ENCODE measurements at places on chromosomes 13 and 19.
A peak's percentile ranks its signal among the peaks of the same experiment; 100 is the strongest.

- DNase-seq: no peak
Observed at GRCh38 chr19:39347332-39348164, 5.3 kb downstream of the SAMD4B start.

DNA sequence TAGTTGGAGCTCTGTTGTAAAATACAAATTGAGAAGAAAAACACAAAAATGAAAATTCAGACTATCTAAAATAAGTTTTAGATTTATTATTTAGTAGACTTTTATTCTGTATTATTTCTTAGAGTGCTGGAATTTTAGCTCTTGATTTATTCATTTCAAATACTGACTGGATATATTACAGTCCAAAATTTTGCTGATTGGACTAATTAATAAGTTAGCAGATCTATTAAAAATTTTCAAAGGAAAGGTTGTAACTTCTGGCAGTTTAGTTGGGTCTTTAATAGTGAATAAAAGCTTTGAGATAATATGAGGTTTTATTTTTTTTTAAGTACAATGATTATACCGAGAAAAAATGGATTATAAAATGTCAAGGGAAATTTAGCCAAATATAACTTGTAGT, 1224.9 kb upstream of the SPRY2 start:
- DNase-seq: no peak

GRCh38 chr13:37959284-37959683, 89.7 kb upstream of the TRPC4 start:
- no peak for DNase-seq

GRCh38 chr13:36130193-36130551, 1.0 kb downstream of the DCLK1 start:
- no peak for DNase-seq

- DNase-seq: no peak
Observed at GRCh38 chr19:31102674-31103073, 246.6 kb downstream of the TSHZ3 start.

DNA sequence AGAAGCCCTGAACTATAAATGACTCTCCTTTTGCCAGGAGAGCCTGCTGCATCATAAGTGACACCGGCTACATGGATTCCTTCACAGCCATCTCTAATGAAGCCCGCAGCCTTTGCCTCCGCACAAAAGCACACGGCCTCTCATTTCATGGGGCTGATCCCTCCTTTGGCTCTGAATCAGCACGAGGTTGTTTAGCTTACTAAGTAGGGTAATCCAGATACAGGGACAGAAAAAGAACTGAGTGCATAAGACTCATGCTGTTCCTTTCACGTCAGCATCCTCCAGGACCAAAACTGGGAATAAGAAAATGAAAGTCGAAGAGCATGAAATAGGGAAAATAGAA, 136.3 kb downstream of the DCT start:
- DNase-seq: no peak

GRCh38 chr13:39877134-39877533, 221.7 kb downstream of the COG6 start:
- no peak for DNase-seq

DNA sequence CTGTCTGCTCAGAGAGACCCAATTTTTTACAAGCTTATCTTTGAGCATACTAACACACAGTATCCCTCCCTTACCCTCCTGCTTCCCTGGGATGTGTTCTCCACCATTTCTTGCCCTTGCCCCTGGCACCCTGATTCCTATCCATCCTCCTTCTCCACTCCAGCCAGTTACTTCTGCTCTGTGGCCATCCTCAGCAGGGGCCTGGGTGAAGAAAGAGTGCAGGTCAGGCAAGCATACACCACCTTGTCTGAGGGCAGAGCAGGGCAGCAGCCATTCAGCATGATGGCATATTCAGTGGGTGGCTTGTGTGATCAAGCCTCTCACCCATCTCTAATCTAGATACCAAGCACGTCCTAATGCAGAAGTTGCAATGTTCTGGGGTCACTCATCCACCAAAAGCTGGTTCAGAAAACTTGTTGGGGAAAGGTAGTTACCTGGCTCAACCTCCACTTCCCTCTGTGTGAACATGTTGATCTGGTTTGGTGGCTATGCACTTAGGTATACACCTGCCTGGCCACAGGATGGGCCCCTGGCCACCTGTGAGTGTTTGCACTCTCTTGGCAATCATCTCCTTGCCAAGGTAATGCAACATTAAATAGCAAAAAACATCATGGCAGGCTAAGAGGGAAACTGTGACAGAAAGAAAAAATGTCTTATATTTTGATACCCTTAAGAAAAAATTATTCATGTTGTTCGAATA, 900.3 kb upstream of the MIR17HG start:
- DNase-seq: no peak

- no peak for DNase-seq
Observed at GRCh38 chr13:110971486-110971885, 56.6 kb upstream of the ANKRD10 start.

DNA sequence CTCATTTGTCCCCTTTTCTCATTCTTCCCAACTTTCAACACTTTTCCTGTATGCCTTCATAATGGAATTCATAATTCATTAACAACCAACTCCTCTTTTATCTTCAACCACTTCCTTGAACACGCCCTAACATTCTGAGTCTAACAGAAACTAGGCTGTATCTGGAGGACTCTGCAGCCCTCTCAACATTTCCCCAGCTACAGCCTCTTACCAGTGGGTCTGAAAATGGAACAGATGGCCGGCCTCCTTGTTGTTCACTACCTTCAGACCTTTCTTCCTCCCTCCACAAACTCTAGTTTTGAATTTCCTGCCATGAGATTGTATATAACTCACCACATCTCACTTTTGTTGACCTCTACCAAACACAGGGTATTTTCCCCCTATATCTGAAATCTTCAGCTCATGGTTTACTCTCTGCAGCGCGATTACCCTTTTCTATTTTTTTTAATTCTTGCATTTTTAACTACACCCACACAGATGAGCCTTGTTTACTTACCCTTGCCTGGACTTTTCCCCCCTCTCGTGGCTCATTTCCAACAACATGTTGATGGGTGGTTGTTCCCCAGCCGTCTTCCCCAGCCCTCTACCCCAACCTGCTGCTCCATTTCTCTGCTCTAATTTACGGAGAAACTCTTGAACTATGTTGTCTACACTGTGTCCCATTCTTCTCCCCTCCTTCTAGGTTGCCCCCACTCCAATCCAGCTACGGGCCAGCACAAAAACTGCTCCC, 846 bp downstream of the ZNF790 start:
- DNase-seq: no peak

GRCh38 chr13:45137526-45137925, 17.2 kb downstream of the GTF2F2 start:
- DNase-seq: no peak

- DNase-seq: no peak
Observed at GRCh38 chr19:12773571-12773970, 1.8 kb downstream of the HOOK2 start.

GRCh38 chr13:93318534-93319254, 92.1 kb downstream of the GPC6 start:
- DNase-seq: no peak

GRCh38 chr13:50989476-50989875, 79.9 kb downstream of the RNASEH2B start:
- DNase-seq: no peak

DNA sequence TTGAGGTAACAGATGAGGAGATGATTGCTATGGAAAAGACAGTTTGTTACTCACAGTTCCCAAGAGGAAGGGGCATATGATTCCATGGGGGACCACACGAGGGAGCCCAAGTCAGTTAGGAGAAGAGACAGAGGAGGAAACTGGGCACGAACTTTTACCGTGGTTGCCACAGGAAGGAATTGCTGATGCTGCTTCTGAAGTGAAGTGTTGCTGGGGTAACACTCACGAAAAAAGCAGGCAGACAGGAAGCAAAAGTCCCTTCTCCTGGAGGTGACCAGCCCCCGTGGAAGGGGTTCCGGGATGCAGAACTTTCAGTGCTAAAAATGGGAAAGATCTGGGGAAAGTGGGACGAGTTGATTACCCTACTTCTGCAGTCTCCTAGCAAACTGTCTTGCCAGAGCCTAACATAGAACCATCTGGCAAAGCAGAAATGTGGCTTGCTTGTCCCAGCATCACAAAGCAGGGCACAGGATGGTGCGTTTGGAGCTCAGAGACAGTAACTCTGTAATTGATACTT, 35.4 kb upstream of the MAP3K10 start:
- DNase-seq: no peak

- DNase-seq: peak; percentile 53
Observed at GRCh38 chr19:39110263-39110967, 15.2 kb upstream of the PAK4 start.

DNA sequence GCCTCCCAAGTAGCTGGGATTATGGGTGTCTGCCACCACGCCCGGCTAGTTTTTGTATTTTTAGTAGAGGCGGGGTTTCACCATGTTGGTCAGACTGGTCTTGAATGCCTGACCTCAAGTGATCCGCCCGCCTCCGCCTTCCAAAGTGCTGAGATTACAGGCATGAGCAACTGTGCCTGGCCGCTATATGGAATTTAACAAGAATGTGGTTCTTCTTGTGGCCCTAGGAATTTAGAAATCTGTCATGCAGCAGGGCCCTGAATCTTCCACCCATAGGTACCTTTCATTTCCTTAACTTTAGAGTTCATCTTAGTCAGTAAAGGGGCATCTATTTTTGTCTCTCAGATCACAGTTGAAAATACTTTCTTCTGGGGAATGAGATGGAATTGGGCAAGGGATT, 25.6 kb upstream of the NDFIP2 start:
- no peak for DNase-seq

DNA sequence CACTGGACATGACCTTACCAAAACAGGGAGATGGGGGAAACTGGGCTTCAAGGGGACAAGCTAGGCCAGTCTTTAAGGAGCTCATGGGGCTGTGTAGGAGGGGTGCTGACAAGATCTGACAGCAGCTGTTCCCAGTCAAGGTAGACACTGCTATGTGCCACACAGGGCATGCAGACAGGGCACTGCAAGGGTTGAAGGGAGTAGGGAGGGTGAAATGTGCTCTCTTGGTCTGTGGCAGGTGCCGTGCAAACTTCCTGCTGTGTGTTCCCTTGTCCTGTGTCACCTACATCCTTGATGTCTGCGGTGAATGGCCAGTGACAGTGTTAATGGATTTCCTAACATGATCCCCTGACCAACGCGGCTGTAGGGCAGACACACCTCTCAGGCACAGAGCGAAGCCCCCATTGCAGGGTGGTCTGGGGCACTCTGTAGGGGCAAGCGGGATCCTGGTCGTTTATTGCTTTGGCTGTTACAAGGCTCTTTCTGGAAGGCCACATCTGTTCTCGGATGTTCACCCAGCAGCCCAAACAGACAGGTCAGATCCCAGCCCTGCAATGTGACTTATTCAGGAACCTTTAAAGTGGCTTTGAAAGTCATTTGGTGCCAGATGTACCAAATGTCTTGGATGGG, 199.5 kb upstream of the ZNF536 start:
- no peak for DNase-seq

- DNase-seq: no peak
Observed at GRCh38 chr13:93640452-93640851, 413.8 kb downstream of the GPC6 start.

- no peak for DNase-seq
Observed at GRCh38 chr13:89212186-89212585, 1541.0 kb downstream of the SLITRK5 start.

- DNase-seq: no peak
Observed at GRCh38 chr19:48837687-48838086, 1.4 kb upstream of the HSD17B14 start.

DNA sequence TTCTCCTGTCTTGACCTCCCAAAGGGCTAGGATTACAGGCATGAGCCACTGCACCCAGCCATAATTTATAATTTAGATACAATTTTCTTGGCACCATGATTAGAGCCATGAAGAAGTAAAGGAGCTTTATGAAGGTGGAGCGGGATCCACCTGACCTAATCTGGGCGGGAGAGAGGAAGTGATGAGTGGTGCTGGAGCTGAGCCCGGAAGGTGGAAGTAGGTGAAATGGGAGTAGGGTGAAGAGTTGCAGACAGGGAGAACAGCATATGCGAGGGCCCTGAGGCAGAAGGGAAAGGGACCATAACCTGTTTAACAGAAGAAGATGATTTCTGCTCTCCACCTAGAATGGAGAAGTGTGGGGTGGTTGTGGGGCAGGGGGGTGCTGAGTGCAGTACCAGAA, 4.2 kb downstream of the BLOC1S3 start:
- no peak for DNase-seq

DNA sequence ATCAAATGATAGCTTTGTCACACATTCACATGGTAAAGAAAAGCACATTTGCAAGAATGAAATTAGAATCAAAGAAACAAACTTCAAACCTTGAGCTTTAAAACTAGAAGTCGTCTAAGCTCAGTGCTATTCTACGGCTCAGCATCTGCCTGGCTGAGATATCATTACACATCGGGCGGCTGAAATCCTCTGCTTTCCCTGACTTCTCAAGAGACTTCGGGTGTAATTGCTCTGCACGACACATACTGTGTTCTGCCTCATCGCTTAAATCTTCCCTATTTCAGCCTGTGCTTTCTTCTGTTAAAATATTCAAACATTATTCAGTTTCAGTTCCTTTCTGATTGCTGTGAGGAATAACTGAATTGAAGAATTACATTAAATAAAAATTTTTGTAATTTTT, 265.3 kb downstream of the NALCN start:
- no peak for DNase-seq

DNA sequence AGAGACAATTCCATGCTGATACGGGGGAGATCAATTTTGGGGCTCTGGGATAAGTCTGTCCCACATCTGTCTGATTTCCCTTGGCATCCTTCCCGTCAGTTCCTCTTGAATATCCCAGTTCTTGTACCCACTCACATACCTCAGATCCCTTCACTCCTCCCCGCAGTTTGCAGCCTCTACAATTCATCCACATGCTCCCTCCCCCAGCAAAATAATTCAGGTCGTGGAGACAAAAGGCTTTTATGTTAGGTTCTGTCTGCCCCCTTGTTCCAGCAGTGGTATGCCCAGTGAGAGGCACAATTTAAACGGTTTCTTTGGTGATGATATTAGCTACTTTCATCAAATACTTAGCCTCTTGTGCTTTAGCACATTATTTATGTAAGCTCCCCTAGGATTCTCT, 9.6 kb downstream of the RPS16 start:
- no peak for DNase-seq

GRCh38 chr13:26007261-26008125, 44.3 kb downstream of the SHISA2 start:
- DNase-seq: no peak

DNA sequence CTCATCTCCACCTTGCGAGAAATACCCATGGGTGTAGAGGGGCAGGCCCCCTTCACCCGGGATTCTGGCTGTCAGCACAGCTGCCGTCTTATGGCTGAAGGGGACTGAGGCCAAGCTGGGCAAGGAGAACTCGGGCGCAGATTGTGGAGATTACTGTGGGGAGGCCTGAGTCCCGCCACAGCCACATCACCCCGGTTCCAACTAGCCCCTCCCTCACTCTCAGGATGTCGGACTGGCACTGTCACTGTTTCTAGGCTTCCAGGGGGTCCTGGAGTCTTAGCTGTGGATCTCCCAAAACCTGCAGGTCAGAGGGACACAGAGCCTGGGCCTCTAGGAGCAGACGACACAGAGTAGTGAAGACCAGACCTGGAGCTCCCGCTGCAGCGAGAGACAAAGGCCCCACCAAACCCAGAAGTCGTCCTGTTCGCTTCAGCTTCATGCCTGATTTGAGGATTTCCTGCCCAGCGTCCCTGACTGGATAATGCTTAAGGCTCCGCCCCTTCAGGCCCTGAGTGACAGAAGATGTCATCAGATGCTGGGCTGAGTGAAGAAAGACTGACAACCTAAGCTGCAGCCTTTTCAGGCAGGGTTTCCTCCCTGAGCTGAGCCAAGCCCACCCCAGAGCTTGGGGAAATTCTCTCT, 55.8 kb downstream of the ZNF93 start:
- no peak for DNase-seq

Data from activated naive CD4-positive, alpha-beta T cell (primary cell).